ENCODE measurements at places on chromosomes 5 and 9.

- DNase-seq = no peak
Observed at GRCh38 chr5:68286612-68286912, 71.0 kb downstream of the PIK3R1 start.

GRCh38 chr5:39501397-39501796 is 76.6 kb upstream of the DAB2 start:
- DNase-seq = no peak

- DNase-seq = no peak
Observed at GRCh38 chr5:406041-406440, 36.9 kb upstream of the EXOC3 start.

DNA sequence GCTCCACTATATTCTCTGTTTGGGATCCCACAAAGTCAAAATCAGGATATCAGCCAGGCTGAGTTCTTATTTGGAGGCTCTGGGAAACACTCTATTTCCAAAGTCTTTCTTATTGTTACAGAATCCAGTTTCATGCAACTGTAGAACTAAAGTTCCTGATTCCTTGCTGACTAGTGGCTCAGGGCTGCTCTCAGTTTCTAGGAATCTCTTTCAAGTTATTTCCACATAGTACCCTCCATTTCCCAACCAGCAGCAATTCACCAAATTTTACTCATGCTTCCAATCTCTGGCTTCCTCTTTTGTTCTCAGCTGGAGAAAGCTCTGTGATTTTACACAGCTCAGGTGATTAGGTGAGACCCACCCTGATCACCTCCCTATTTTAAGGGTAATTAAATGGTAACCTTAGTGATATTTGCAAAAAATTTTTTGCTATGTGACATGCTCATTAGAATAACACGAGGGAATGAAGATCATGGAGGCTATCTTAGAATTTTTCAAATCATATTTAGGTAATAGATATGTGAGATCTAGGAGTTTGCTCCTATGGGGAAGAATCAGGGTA is 794.9 kb upstream of the ARRDC3 start:
- DNase-seq = no peak

DNA sequence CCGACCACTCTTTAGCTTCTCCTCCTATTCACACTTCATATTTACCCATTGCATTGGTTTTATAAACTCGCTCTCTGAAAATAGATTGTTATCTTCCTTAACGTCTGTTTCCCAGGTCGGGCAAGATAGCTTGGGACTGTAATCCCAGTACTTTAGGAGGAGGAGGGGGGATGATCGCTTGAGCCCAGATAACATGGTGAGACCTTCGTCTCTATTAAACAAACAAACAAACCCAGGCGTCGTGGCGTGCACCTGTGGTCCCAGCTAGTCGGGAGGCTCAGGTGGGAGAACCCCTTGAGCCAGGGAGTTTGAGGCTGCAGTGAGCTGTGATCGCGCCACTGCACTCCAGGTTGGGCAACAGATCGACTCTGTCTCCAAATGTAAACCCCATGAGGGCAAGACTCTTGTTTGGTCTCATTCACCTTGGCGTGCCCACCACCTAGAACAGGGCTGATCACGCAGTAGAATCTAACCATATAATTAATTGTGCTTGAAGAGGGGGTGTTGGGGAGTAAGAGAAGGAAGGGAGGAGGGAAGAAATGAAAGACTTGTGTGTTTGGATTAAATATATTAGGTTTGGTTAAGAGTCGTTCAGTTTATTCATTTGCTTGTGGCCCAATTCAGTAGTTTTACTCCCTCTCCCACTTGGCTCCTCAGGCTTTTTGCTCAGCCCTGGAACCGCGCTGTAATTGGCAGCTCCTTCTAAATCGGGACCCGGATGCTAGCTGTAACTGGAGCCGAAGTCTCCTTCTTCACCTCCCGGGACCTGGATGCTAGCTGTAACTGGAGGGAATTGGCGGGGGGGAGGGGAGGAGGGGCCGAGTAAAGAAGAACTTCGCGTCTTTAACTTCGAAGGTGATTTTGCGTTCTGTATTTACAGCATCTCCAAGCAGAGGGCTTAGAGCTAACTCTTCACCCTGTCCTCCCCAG is 24.9 kb downstream of the CDKN2A start:
- DNase-seq = no peak
